ENCODE measurements at places on chromosomes 5 and 9. TPM values are rescaled to one million over a fixed set of nuclear protein-coding genes. Genes with fewer than 3 reads are reported as not detected.
A peak's percentile ranks its signal among the peaks of the same experiment; 100 is the strongest.

SV2C gene
- total RNA-seq = not detected

DNA sequence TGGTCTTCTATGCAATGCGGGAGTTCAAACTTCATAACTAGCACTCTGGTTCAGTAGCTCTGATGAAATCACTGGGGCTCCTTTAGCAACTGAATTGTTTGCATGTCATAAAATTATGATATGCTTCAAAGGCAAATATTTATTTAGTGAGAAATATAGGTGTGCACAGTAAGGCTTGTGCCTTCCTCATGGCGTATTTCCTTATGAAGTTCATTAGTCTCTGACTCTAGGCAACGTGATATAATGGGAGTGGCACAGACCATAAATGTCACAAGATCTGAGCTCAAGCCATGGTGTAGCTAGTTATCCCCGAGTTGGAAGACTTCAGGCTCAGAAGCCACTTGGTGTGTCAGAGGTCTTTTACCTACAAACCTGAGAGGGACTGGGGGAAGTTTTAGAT is 35.5 kb downstream of the PIP5K1B start:
- no peak for DNase-seq

BARHL1 gene
- total RNA-seq = not detected

GRCh38 chr5:65098393-65098792 is 329.7 kb downstream of the CWC27 start:
- DNase-seq = no peak

C5orf15 gene
- total RNA-seq = 41.4 TPM

DNA sequence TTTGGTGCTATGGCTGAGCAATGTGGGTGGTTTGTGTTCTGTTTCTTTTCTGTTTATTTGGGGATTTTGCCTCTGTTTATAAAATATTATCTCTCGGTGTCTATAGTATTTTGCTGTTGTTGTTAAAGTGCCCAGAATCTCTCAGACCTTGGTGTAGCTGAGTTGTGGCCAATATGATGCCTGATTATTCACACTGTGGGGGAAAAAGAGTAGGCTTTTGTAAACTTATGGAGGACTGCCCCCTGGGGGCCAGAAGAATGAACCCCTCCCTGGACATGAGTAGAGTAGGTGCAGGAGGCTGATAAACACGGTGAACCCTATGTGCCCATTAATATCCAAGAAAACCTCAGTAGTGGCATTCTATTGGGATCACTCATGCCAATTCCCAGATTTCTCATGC is 49.0 kb upstream of the DPYSL3 start:
- peak; percentile 65 for DNase-seq

- DNase-seq = no peak
These were observed 476.6 kb upstream of the EDIL3 start for GRCh38 chr5:84861306-84861705.

DNA sequence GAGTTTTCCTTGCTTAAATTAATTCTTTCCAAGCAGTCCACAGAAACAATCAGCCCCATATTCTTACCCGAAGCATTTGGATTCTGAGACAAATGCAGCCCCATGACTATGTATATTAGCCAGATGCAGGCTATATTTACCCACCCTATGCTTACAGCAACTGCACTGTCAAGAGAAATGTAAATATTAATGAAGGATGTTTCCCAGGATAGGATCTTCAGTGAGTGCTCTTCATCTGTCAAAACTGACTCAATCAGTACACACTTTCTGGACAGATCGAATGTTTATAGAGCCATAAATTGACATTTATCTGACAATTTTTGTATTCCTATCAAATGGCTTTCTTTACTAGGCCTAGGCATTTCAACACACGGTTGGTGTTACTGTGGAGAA is 725.3 kb upstream of the SEMA6A start:
- no peak for DNase-seq

MSMP gene
- total RNA-seq = not detected

All from Caco-2 (cell line).